Activated CD4-positive, CD25-positive, alpha-beta regulatory T cell (primary cell): ENCODE measurements at places on chromosomes 5 and 9.

DNA sequence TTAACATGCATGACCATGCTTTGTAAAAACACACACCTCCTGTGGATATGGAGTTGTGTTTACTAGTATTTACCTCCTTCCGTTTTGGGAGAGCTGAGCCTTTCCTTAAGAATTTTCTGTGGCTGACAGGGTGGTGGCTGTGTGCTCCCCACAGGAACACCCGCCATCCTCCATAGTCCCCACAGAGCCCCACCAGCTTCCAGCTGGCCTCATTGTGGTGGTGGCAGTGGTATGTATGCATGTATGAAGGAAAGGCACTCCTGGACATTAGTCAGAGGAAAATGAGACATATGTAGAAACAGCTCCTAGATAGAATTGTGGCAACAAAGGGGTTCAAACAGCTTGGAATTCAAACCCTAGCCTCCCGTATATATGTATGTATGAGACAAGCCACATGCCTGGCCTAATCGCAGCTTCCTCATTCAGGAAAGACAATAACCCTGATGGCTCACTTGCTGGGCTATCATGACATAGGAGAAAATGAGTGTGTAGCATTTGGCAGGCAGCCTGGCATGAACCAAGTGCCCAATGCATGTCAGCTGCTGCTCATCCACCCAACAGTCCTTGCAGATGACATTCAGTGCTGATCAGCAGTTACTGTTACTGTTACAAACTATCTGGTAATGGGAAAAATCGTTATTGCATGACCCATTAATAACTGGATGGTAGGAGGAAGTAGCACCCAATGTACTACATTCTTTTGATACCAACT is 459.7 kb downstream of the EBF1 start:
- DNase-seq: no peak

DNA sequence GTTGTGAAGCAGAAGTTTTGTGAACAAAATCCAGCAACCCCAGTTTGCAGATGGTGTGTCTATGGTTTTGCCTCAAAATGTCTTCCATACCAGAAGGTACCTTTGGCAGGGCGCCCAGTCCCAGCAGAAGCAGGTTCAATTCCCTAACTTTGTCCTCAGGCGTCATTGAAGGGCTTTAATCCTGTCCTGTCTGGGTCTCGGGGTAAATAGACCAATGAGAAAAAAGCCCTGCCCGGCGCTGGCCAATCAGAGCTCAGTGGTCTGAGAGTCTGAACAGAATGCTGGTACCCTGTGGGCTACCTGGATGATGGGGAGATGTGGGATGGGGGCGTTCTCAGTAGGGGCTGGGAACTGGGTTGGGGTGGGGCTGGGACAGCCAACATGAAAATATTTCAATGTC is 6.2 kb upstream of the ST6GALNAC4 start:
- no peak for DNase-seq

GRCh38 chr9:70470050-70471015 is 55.9 kb upstream of the KLF9 start:
- DNase-seq: no peak

- DNase-seq: no peak
These were observed 139.5 kb upstream of the C9orf72 start for GRCh38 chr9:27712806-27713205.

DNA sequence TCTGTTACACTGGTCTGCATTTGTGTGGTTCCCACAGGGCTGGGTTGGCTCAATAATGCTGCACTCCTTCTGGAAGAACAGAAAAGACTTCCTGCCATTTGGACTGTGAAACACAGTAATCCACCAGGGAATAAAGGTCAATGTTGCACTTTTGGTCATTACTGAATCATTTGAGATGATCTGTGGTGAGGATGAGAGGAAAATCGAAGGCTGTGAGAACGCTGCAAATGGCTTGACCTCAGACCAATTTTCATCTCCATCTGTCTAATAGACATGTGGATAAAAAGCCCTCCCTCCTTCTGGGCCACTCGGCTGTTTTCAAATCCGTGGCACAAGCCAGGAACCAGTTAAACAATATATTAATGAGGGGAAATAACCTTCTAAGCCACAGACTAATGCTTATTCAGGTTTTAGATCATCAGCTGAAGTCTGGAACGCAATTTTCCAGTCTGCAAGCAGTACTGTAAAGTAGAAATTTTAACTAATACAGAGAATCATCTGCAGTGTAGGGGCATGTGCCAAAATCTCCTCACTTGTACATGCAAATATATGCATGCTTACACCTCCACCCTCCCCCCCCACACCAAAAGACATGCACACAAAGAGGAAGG is 20.2 kb downstream of the TLE1 start:
- no peak for DNase-seq

DNA sequence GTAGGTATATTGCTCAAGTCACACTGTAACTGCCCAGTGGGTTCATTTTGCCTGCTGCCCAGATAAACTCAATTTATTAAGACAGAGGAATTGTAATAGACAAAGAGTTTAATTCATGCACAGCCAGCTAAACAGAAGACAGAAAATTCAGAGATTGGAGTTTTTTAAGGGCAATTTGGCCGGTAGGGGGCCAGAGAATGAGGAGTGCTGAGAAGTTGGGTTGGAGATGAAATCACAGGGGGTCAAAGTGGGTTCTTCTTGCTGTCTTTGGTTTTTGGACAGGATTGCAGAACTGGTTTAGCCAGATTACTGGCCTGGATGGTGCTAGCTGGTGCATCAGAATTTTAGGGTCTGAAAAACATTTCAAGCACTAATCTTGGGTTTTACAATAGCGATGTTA is 20.7 kb upstream of the IL33 start:
- no peak for DNase-seq

DNA sequence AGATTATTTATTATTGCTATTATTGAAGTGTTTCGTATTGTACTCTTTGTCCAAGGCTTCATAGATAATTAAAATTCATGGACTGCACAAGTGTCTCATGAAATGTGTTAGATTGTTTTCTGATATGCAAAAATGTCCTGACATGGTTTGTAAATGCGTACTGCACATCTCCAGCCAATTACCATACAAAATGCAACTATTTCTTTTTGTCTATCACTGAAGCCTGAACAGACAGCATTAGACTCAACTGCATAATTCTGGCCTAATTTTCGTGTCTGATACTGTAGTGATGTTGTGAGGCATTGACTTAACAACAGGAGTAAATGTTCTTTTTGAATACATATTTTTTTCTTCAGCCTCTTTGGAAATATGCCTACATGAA is 498.2 kb upstream of the CD180 start:
- DNase-seq: no peak

DNA sequence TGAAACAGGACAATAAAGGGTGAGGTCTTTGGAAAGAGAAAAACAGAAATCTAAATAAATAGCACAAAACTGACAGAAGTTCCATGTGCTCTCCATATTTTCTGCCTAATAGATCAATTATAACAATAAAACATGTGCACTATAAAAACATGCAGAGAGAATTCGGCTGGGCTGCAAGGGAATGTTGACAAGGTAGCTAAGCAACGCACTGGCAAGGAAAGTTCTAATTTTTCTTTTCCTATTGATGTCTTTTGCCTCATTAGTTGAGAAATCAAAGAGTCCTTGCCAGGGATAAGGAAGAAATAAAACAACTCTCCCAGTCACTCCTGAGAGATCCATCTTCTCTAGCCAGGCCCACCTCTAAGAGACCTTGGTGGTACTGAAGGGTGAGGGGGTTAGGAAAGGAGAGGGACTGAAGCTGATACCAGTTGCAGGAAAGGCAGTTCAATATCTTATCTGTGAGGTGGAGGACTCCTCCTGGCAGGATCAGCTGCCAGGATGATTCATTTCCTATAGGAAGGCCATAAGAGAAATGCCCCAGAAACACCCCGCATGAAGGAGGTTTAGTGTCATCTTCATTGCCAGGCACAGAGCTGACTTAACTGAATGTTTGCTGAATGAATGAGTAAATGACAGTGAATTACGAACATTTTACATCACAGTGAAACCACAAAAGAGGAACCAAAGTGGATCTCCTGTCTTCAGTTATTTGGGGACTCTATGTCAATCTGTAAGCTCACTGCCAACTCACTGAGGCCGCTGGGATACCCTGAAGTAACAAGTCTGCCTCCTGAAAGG is 63.7 kb upstream of the IFNK start:
- DNase-seq: no peak

- no peak for DNase-seq
These were observed 3.4 kb upstream of the IRX4 start for GRCh38 chr5:1885868-1886845.

DNA sequence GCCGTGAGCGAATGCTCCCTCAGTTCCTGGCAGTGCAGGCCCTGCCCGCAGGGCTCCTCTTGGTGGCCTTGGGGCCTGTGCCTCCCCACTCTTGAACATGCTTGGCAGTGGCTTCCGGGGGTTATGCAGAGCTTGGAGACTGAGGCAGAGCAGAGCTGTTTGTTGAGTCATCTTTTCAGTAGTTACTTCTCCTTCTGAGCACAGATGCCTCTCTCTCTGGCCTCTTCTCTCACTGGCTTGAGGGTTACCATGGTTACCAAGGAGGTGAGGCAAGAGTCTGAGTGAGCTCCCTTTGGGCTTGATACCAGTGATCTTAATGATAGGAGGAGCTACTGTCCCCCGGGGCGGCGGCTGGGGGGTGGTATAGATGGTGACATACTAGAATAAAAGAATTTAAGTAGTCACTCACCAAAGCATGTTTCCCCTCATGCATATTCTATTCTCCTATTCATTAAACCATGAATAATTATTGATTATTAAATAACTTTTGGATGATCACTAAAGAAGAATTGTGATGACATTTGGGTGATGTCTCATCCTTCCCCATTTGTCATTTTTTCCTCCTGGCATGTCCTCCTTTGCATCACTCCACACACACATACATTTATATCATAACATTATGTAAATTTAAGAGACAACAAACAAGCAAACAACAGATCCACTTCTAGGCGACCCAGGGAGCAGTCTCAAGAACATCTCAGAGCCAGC is 111.1 kb downstream of the ARHGAP26 start:
- no peak for DNase-seq

GRCh38 chr5:118984602-118985001 is 3.7 kb downstream of the DTWD2 start:
- DNase-seq: no peak
